RPMI7951 (cell line): ENCODE measurements at places on chromosomes 3 and 15.

DNA sequence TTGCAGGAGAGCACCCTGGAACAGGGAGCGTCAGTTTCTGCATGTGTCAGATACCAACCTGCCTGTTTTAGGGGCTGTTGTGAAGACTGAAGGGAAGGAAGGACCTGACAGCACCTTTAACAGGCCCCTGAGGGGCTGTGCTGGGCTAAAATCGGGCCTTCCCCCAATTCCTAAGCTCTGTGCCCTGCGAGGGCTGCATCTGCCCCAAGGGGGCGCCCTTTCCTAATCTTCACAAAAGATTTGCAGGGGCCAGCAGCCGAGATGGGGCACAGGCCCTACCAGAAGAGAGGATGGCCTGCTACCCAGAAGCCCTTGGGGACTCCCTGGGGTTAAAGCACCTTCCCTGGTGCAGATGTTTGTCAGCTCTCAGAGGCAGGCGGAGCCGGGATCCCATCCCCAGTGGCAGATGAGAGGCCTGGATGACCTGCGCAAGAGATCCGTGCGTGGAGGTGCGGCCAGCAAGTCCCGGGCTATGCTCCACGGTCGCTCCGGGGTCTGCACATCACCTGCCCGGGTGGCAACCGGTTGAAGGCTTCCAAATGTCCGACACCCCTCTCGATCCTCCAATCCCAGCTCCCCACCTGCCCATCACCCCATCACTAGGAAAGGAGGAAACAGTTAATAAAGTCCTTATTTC, 53.6 kb downstream of the RHCG start:
- DNase-seq, result no peak

DNA sequence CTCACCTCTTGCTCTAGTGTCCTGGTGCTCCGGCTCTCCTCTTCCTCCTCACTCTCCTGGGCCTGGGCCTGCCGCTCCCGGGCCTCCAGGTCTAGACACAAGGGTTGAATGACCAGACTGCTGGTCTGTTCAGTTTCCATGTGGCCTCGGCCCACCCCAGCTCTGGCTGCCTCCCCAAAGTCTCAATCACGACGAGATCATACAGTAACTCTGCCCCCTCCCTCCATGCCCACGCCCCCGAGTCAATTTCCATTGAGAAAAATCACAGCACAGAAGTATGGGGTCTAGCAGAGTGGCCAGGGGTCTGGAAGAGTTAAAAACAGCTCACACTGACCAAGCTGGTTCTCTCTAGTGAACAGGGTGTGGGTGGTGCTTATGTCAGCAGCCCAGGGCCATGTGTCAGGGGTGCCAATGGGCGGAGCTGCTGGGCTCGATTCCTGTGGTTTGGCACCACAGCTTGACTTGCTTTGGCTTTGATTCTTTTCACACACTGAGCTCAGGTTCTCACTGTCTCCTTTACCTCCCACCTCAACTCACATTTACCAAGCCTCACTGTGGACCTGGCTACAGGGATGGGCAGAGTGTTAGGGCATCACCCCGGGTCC, 6.9 kb downstream of the C15orf62 start:
- DNase-seq, result peak; percentile 72

GRCh38 chr3:145752576-145752975, 408.4 kb downstream of the PLOD2 start:
- DNase-seq, result no peak

DNA sequence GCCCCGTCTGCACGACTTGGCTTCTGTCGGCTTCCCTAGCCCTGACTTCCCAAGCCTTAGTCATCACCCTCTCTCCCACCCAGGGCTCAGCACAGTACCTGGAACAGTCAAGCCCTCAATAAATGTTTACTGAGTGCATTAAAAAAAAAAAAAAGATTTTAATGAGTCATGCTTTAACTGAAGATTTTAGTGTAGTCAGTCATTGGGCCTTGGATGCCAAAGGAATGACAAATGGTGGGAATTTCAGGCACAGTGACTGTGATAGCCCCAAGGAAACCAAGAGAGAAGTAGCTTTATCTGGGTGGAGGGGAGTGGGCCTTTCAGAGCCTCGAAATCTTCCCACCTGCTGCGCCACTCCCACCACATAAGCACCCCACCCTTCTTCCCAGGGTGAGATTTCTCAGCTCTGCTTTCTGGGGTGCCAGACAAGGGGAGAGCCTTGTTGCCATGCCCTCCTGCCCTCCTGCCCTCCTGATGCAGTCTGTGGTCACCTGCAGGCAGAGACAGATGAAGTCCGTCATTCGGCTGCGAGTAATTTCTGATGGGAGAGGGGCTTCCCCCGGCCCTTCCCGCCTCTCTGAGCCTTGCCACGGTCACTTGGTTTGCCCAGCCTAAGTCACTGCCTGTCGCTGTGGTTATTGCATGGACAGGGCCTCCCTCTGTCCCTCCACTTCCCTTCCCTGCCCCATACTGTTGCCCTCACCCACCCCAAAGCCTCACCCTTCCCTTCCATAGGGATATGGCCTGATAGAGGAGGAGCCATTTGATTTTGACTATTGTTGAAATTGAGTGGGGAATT, 41.8 kb downstream of the SMAD3 start:
- DNase-seq, result peak; percentile 100

- no peak for DNase-seq
Measured at GRCh38 chr15:91133511-91133910, 33.5 kb downstream of the SV2B start.

GRCh38 chr15:77035999-77036471, 34.9 kb downstream of the TSPAN3 start:
- no peak for DNase-seq

DNA sequence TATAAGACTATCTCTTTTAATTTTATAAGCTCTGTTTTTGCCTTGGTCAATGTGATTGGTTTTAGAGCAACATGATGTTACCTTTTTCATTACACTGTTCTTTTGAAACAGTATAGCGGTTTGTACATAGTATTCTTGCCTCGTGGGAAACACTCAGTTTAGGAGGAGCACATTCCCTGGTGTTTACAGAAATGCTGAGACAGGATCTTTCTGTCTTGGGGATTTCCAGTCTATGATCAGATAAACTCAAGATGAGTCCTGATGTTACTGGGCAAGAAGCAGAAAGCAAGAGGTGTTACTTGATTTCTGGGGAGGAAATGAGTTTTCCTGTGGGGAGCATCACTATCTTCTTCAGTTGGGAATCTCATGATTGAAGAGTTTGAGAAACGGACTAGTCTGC, 2.5 kb downstream of the TMEM266 start:
- DNase-seq, result no peak

- no peak for DNase-seq
Measured at GRCh38 chr3:71890356-71890931, 105.5 kb upstream of the PROK2 start.

GRCh38 chr15:62027916-62028315, 32.3 kb downstream of the VPS13C start:
- DNase-seq, result no peak

- DNase-seq, result no peak
Measured at GRCh38 chr3:130688015-130688688, 58.5 kb downstream of the PIK3R4 start.

GRCh38 chr3:172305552-172305951, 142.7 kb downstream of the GHSR start:
- DNase-seq, result peak; percentile 72

DNA sequence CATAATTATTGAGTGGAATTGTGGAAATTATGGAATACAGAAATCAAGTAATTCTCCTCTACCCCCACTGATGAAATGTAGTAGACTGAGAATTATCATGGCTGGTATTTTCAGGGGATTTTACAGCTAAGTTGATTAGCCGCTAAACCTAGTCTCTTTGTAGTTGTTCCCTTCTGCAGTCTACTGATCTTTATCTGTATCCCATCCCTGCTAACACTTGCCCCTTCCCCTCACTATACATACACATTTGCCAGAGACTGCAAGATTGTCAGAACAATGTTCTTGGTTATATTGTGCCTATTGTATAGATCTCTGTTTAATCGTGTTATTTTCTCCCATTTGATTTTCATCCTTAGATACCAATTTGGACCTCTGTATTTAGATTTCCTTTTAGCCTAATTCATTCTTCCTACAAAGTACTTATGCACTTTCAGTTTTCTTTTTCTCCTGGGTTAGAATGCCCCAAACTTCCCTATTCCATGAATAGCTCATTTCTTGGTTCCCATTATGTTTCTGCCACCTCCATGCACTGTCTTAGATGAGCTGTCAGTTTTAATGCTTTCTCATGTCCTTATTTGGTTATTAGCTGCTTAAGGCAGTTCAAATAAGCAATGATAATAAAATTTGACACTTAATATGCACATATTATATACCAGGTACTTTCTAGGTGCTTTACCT, 86.9 kb downstream of the CDIN1 start:
- DNase-seq, result no peak

- DNase-seq, result no peak
Measured at GRCh38 chr15:92728266-92728665, 72.7 kb upstream of the FAM174B start.

DNA sequence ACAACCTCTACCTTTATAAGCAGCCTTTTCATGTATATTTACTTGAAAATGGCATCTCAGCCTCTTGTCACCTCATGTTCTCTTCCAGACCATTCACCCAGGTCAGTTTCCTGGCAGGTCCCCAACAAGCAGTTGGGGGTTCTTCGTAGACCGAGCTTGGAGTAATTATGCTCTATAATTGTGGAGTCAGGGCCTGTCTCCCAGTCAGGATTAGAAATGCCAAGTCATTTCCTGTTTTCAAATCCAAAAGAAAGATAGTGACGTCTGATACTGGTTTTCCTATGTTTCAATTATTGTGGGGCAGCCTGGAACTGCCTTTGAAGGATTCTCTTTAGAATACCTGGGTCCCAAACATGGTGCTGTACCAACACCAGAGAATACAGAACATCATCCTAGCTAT, 430.6 kb downstream of the MECOM start:
- DNase-seq, result peak; percentile 20

GRCh38 chr3:73592154-73593144, 32.3 kb downstream of the PDZRN3 start:
- DNase-seq, result no peak

GRCh38 chr15:75479670-75480069, 28.2 kb upstream of the SIN3A start:
- DNase-seq, result no peak

GRCh38 chr3:27392950-27393679, 23.9 kb upstream of the NEK10 start:
- DNase-seq, result no peak

DNA sequence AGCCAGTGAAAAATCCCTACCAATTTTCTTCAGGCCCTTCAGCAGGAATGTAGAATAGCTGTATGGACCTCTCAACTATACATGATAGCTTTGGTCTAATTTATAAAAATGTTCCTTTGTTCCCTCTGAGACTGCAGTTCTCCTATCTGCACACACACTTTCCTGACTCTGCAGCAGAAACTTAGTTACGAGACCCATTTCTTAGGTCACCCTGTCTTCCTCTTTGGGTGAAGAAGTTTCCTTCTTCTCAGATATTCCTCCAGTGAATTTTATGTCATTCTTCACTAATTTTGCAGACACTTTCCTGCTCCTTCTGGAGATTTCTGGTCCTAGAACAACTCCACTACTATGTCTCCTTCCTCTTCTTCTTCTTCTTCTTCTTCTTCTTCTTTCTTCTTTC, 42.6 kb downstream of the CD200R1L start:
- no peak for DNase-seq

- no peak for DNase-seq
Measured at GRCh38 chr3:66425032-66425431, 75.8 kb downstream of the LRIG1 start.

GRCh38 chr3:116524453-116525210, 79.3 kb upstream of the LSAMP start:
- DNase-seq, result no peak

GRCh38 chr15:90232196-90232595, 1.5 kb downstream of the CIB1 start:
- no peak for DNase-seq

DNA sequence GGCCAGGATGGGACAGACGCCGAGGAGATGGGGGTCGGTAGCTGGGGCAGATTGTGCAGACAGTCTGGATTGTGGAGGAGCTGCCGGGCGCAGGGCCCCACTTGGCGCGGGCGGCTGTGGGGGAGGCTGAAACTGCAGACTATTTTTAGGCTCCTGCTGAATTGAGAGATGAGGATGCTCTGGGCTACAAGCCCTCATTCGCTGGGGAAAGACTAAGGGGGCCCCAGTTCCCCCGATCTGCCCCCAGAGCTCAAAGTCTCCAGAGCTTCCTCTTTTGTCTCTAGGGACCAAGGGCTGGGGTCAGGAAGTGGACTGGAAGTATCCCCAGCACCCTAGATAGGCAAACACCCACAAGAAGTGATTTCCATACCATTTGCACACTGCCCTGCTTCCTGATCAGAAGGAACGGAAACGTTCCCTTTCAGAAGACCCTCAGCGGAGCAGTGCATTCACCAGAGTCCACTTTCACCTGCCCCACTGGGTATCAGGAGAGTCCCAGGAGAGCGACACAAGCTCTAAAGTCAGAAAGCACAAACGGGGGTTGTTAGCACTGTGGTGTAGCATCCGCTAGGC, 29.7 kb downstream of the SEMA7A start:
- DNase-seq, result no peak

DNA sequence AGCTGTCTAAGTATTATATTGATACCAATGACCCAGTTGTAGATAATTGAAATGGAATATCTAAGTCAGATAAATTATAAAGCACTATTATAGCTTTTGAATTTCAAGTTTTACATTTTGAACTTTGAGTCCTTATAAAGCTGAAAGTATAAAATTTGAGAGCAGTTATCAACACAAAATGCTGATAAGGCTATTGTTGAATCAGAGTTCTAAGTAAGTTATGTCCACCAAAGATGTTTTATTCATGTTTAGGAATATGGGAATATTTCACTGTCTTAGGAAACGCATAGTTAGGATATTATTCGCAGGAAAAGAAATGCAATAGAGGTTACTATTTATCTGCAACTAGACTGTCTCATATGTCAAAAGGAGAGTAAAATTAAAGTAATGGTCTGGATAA, 29.4 kb downstream of the ZPLD1 start:
- no peak for DNase-seq

DNA sequence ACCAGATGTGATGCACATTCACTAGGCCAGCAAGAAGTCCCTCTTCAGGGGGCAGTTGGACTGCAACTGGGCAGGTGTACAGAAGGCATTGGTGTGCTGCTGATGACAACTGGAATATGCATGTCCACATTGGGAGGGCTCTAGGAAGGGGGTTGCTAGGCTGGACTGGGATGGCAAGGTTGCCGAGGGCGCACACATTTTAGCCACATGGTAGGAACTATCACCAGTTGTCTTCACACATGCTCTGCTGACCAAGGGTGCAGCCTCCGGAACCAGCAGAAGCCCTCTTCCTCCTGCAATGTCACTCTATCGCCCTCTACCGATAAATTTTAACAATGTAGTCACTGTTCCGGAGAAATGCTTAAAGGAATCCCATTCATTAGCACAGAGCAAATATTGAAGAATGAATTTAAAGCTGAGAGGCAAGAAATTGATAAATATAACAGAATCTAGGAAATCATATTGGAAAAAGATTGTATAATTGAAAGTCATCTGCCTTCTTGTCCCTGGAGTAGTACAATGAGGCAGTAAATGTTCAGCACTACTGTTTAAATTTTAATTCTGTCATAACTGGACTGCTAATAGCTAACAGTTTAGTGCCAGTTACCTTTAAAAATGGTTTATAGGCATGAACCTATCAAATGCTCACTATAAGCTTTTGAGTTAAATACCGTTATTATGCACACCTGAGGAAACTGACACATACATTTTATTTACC, 22.6 kb upstream of the LYSMD4 start:
- DNase-seq, result peak; percentile 67

- no peak for DNase-seq
Measured at GRCh38 chr15:47620960-47621681, 96.2 kb upstream of the SEMA6D start.

- peak; percentile 18 for DNase-seq
Measured at GRCh38 chr15:66763186-66764071, 61.4 kb downstream of the SMAD6 start.

- DNase-seq, result no peak
Measured at GRCh38 chr15:83057696-83058376, 9.2 kb downstream of the BTBD1 start.
